Gastroesophageal sphincter (tissue), 4 donors: ENCODE measurements at places on chromosomes 12 and 14. TPM values are rescaled to one million over a fixed set of nuclear protein-coding genes. Genes with fewer than 3 reads are reported as not detected.

The RHOJ gene
- total RNA-seq: 12.7 TPM

The MFAP5 gene
- 162 TPM for total RNA-seq

The AKAP5 gene
- 2.6 TPM for total RNA-seq

The ADAM20 gene
- total RNA-seq: 5.8 TPM

The GLT8D2 gene
- total RNA-seq: 15.1 TPM

The MYBPC1 gene
- not detected for total RNA-seq

The TMEM52B gene
- 1.2 TPM for total RNA-seq

The KRT78 gene
- total RNA-seq: 1.6 TPM

The CDH24 gene
- total RNA-seq: 3.6 TPM

The RAB15 gene
- total RNA-seq: 10.0 TPM

The VRTN gene
- total RNA-seq: not detected

The NRIP2 gene
- 1.5 TPM for total RNA-seq

The EIF5 gene
- 166 TPM for total RNA-seq

The FGD4 gene
- total RNA-seq: 36.9 TPM

The CELA1 gene
- not detected for total RNA-seq

- no peak for ATAC-seq
These were observed 155.7 kb downstream of the KIF26A start for GRCh38 chr14:104293851-104294627.

DNA sequence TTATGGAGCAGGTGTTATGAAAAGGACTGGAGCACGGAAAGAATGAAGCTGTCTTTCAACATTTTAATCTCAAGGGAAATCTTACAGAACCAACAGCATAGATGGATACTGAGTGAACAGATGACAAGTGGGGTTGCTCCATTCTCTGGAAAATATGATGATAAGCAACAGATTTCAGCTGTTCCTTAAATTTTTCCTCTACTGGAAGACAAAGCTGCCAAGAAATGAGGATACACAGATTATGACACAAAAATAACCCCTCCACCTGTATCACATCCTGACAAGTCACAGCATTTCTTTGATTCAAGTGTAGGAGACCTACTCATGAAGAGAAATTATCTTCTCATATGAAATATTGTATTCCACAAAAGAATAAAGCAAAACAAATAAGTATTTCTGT lies 13.0 kb upstream of the TMTC2 start:
- ATAC-seq: no peak

- ATAC-seq: no peak
These were observed 30.2 kb downstream of the CACNA1C start for GRCh38 chr12:2083008-2083407.

DNA sequence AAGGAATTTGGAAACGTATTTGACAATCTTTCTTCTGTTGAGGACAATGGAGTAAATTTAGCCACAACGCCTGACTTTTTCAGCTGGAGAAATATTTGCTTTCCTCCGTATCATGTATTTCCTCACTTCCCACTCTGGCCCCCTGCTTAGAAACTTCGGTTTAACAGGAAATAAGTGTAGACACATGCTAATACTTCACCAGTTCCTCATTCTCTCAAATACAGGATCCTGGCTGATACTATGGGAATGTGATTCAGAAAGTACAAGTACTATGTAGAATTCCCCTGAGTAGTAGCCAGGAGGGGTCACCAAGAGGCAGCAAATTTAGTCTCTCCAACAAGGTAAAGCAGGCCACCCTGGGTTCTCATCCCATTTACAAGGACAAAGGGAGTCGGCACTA lies 58.0 kb downstream of the FAR2 start:
- ATAC-seq: peak; percentile 45

GRCh38 chr14:68143341-68143841 lies 323.8 kb downstream of the RAD51B start:
- ATAC-seq: peak; percentile 40

DNA sequence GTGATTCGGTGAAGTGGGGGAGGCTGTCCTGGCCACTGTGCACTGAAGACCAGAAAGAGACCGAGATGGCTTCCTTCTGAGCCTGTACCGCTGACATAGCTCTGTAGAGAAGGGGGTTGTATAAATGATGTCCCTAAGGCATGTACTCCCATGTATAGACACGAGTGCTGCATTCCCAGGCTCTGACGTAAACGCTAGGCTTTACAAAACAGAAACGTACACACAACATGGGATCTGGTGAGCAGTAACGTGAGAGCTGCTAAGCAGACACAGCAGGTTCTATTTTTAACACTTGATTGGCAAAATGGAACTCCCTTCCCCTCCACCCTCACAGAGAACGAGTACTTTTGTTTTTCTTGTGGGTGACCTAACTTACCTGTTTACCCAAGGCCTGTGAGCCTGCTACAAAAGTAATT lies 35.9 kb downstream of the ACADS start:
- ATAC-seq: peak; percentile 77

DNA sequence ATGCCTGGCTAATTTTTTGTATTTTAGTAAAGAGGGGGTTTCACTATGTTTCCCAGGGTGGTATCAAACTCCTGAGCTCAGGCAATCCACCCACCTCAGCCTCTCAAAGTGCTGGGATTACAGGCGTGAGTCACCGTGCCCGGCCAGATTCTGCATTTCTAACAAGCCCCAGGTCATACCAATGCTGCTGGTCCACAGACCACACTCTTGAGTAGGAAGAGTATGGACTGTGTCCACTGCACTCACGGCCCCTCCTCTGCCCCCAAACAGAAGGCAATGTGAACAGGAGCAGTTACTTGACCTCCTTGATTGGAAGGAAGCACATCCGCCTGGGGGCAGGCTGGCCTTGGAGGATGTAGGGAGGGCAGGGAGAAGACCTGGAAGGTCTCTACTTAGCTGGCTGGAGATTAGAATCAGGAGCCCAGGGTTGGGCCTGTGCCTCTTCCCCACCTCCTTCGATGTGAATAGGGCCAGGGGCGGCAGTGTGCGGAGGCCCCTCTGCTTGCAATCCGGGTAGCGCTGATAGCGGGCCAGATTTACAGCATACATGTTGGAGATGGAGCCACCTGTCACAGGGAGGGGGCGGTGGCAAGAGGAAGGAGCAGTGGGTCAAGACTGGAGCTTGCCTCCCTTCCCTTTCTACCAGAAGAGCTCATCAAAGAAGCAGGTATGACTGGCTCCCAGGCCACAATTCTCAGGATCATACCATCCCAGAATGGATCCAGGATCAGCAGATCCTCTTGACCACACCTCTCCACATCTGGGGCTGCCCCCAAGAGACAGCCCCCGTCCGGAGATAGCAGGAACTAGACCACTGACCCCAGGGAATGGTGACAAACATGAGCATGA lies 9.4 kb upstream of the ZNF740 start:
- no peak for ATAC-seq

GRCh38 chr12:44441155-44441554 lies 435.0 kb downstream of the NELL2 start:
- ATAC-seq: no peak

GRCh38 chr12:64746663-64747062 lies 12.5 kb downstream of the GNS start:
- ATAC-seq: no peak

DNA sequence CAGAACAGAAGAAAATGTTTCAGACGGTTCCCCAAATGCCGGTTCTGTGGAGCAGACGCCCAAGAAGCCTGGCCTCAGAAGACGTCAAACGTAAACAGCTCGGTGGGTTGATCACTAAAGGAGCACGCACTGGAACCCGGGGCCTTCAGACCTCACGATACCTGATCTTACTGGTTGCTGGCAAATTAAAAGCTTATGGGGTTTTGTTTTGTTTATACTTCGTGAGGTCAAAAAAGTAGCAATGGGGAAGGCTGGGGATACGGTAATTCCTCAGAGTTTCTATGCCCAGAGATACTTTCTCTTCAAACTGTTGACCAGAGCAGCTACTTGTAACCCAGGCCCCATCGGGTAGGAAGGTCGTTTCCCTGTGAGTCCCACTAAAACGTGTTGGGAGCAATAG lies 1.7 kb downstream of the CDKN1B start:
- no peak for ATAC-seq

DNA sequence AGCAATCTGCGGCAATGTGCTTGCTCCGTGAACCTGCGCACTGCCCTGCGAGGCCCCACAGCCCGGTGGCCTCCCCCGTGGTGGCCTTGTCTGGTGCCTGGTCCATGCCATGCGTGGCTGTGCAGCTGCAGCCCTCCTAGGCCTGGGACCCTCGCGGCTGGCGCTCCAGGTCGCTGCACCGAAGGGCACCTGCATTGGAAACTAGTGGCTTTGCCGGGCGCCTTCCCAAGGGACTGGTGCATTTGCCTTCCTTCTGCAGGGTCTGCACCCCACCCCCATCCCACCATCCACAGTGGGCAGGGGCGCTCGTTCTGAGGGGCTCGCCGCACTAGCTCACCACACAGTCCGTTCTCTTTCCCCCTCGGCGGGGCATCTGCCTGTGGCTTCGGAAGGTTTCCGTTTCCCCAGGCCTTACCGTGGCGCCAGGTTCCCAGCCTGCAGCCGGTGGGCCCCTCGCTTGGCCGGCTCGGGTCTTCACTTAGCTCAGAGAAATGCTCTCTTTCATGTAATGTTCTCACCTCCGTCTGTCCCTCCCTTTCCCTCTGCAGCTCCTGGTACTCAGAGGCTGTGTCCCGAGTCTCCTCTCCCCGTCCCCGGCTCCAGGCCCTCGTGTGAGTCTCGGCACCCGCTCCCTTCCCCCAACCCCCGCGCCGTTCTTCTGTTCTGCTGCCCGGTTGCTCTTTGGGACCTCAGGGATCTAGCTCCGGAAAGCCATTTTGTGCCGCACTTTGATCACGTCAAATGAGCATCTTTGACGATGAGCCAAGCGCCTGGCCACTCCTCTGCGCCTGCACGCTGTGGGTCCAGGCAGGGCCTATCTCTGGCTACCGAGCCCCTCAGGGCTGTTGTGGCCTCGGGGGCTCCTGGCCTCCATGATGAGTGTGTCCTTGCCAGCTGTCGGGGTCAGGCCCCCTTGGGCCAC lies 31.9 kb downstream of the JAG2 start:
- no peak for ATAC-seq

- ATAC-seq: peak; percentile 37
These were observed 8.5 kb downstream of the CTDSP2 start for GRCh38 chr12:57837864-57838562.

DNA sequence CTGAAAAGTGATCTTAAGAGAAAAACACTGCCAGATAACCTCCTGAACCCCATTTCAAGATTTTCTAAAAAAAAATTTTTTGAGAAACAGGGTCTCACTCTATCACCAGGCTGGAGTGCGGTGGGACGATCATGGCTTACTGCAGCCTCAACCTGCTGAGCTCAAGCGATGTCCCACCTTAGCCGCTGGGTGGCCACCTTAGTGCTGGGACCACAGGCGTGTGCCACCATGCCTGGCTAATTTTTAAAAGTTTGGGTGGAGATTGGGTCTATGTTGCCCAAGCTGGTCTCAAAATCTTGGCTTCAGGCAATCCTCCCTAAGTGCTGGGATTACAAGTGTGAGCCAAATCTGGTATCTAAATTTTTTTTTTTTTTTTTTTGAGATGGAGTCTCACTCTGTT lies 3.4 kb downstream of the PNMA1 start:
- no peak for ATAC-seq
